Stimulated activated CD4-positive, alpha-beta T cell treated with anti-CD3 and anti-CD28 coated beads, TNF-alpha, amount 100 ng/mL, for 4 hours (primary cell): ENCODE measurements at places on chromosomes 1 and 21.

- no peak for DNase-seq
These were observed 48.2 kb downstream of the ELK4 start for GRCh38 chr1:205583461-205584130.

- DNase-seq = no peak
These were observed 20.3 kb downstream of the MECR start for GRCh38 chr1:29210278-29211085.

GRCh38 chr1:18041685-18042355 is 65.8 kb upstream of the IGSF21 start:
- no peak for DNase-seq

DNA sequence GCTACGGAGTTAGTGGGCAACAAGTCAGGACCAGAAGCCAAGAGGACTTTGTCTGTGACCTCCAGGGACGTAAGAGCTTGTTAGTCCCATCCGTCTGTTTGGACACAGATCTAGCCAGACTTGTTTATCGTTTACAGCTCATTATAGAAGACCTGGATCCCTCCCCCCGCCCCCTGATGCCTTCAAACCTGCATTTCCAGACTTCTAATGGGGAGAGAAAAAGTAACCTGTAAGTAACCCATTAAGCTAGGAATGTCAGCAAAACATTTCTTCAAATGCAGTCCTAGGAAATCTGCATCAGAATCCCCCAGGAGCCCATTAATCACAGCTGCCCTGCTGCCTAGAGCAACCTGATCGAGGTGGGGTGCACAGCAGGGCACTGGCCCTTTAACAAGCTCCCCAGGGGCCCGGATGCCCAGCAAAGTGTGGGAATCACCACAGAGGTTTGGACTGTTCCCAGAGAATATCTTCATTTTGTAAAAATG is 1.4 kb upstream of the MAD2L2 start:
- DNase-seq = no peak

DNA sequence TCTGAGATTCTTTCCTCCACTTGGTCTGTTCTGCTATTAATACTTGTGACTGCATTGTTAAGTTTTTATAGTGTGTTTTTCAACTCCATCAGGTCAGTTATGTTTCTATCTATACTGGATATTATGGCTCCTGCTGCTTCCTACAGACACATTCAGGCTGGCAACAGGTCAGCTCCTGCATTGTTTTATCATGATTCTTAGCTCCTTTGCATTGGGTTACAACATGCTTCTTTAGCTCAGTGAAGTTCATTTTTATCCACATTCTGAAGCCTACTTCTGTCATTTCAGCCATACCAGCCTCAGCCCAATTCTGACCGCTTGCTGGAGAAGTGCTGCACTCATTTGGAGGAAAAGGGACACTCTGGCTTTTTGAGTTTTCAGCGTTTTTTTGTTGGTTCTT is 37.3 kb upstream of the F3 start:
- no peak for DNase-seq

DNA sequence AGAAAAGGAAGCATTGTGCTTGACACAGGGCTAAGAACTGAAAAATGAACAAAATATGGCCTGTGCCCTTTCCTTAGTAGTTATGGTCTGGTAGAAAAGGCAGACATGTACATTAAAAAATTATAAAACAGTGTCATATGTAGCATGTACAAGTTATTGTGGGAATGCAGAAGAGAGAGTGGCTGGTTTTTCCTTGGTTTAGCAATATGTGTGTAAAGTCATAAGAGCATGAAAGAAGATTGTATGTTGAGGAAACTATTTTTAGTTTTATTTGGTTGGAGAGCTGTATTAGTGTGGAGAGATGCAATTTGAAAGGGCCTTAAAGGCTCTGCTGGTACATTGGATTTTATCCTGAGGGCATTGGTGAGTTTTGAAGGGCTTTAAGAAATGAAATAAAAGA is 145.8 kb downstream of the PDE4B start:
- no peak for DNase-seq

- no peak for DNase-seq
These were observed 31.3 kb upstream of the ACTRT2 start for GRCh38 chr1:2989976-2990375.

- no peak for DNase-seq
These were observed 6.5 kb upstream of the MAB21L3 start for GRCh38 chr1:116104667-116105066.

GRCh38 chr1:40003156-40004093 is 37.1 kb upstream of the CAP1 start:
- DNase-seq = no peak

DNA sequence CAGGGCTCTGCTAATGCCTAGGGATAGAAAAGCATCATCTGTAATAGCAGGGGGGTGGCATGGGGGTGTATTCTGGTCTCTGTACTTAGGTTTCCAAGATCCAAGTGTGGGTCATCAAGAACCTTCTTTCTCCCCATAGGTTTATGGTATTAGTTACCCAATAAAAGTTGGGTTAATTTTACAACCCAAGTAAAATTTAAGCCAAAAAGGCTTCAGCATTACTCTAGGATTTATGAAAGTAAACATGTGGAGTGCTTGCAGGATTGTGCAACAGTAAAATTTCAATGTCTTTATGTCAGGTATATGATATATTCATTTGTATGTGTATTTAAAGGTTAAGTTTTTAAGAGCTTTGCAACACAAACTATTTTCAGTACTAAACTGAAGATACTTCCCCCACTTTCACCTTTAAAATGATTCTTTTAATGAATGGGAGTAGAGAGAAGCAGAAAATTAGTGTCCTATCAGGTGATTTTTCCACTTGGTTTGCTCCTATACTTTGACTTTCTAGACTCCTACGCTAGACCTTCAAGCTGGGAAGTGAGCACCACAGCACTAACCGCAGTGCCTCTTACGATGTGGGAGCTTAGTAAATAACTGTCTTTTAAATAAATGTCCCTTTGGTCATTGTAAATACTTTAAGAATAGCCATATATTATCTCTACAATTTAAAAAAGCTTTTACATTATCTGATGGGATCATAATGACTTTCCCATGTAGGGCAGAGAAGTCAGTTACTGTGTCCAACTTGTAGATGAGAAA is 67.8 kb upstream of the UBE2U start:
- DNase-seq = no peak

DNA sequence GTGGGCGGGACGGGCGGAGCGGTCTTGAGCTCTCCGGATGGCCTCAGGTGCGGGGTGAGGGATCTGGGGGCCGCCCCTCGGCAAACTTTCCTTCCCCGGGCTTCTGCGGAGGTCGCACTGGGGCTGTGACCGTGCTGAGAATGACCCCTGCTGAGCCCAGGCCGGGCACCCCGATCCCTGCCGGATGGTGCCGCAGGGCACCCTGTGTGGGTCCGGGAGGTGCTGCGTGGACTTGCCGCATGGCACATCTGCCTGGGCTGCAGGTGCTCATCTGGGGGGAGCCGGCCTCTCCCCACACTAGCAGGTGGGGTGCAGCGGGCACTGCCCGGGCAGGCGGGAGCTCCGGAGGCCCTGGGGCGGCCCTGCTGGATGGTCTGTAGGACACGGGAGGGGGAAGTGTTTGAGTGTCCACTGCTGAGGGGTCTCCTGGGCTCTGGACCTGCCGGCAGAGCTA is 31.8 kb upstream of the PEX10 start:
- no peak for DNase-seq

DNA sequence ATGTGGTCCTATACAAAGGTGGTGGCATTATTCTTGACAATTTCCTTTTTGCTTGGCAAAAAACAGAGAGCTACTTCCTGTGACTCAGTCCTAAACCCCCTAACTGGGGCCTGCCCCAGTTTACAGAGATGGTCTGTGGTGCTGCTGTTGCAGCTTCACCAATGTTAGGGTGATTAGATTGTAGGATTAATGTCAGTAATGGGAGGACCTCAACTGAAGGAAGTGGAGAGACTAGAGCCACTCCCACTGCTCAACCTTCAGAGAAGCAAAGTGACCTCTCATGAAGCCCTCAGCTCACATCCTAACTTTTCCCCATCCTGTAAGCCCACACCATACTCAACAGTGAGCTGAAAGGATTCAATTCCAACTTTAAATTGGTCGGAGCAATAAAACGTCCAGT is 3.6 kb downstream of the S100A6 start:
- no peak for DNase-seq

DNA sequence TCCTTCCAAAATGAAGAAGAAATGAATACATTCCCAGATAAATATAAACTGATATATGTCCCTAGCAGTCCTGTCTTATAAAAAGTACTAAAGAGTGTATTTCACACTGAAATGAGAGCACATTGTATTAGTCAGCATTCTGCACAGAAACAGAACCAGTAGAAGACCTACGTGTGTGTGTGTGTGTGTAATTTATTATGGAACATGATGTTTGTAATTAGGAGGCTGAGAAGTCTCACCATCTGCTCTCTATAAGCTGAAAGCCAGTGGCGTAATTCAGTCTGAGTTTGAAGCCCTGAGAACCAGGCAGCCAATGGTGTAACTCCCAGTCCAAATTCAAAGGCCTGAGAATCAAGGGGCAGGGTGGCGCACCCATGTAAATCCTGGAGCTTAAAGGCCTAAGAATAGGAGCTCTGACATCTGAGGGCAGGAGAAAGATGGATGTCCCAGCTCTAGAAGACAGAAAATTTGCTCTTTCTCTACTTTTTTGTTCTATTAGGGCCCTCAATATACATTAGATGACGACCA is 146.5 kb upstream of the LYPLAL1 start:
- no peak for DNase-seq

- DNase-seq = no peak
These were observed 84.7 kb downstream of the WLS start for GRCh38 chr1:68147534-68148171.

GRCh38 chr1:92838519-92838918 is 6.7 kb downstream of the RPL5 start:
- DNase-seq = no peak

DNA sequence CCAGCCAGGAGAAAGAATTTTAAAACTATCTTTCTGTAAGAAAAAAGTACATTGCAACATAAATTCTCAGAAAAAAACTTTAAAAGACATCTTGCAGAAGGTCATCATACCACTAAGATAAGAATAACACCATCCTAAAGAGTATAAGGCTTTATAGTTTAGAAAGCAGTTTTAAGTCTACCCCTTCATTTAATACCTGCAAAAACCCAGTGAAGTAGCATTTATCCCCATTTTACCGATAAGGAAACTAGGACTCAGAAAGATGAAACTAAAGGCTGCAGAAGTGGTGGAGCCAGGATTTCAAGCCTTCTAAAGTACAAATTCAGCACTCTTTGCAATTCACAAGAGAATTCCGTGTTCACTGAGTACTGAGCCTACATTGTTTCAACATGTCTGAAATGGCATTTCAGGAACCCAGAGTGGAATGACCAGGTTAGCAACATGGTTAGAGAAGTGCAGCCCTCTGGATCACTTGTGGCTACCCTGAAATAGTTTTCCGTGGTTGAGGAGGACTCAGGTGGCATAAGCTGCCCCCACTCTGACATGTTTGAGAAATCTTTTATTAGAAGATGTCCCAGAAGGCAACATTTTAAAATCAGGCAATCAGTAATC is 6.7 kb downstream of the MYCL start:
- no peak for DNase-seq

- DNase-seq = no peak
These were observed 22.6 kb downstream of the BTG2 start for GRCh38 chr1:203327684-203328457.

DNA sequence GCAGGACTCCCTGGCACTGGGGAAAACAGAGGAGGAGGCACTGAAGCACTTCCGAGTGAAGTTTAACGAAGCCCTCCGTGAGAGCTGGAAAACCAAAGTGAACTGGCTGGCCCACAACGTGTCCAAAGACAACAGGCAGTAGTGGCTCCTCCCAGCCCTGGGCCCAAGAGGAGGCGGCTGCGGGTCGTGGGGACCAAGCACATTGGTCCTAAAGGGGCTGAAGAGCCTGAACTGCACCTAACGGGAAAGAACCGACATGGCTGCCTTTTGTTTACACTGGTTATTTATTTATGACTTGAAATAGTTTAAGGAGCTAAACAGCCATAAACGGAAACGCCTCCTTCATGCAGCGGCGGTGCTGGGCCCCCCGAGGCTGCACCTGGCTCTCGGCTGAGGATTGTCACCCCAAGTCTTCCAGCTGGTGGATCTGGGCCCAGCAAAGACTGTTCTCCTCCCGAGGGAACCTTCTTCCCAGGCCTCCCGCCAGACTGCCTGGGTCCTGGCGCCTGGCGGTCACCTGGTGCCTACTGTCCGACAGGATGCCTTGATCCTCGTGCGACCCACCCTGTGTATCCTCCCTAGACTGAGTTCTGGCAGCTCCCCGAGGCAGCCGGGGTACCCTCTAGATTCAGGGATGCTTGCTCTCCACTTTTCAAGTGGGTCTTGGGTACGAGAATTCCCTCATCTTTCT is 75.5 kb downstream of the PIK3CD start:
- no peak for DNase-seq

GRCh38 chr21:35996217-35996616 is 64.1 kb downstream of the SETD4 start:
- DNase-seq = no peak

GRCh38 chr1:22177354-22178003 is 34.6 kb upstream of the WNT4 start:
- no peak for DNase-seq

DNA sequence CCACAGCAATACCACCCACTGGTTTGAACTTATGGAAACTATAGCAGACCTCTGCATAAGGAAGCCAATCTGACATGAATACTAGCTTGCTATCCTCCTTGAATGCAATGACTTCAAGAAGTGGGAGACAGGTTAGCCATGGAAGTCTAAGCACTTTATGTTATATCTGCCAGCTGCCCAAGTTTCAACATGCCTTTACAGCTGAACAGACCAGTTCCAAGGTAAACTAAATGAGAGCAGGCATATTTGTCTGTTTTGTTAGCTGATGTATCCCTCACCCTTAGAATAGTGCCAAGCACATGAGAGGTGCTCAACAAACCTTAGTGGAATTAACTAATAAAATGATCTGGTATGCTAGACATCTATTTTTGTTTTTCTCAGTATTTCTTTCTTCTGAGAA is 65.1 kb downstream of the ALG14 start:
- no peak for DNase-seq

- no peak for DNase-seq
These were observed 69.5 kb upstream of the HUNK start for GRCh38 chr21:31803039-31804007.
